ENCODE measurements at places on chromosomes 6 and 20.

DNA sequence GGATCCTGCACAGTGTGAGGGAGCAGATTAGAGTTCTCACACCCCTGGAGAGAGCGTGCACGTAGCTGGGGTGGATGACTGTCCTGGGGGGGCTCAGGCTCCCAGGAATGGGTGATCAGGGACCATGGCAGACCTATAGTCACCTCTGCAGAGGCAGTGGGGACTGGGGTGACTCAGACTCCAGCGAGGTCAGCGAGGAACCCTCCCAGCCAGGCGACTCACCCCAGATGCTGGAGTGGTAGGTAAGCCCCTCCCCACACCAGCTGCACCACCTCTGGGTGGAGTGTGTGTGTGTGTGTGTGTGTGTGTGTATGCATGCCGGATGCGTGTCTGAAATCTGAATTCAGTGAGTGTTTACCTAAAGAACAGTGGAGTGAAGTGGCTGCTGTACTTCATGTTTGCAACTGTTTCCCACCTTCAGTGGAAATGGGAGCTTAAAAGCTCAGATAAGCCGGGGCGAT is 17.4 kb upstream of the GTSF1L start:
- DNase-seq = peak; percentile 60

GRCh38 chr6:140732991-140733390 is 1358.5 kb upstream of the CITED2 start:
- no peak for DNase-seq

GRCh38 chr6:119395192-119395591 is 45.6 kb upstream of the MAN1A1 start:
- no peak for DNase-seq

- DNase-seq = no peak
Observed at GRCh38 chr6:71123051-71123450, 165.6 kb upstream of the OGFRL1 start.

GRCh38 chr6:108728826-108729225 is 119.4 kb upstream of the ARMC2 start:
- DNase-seq = no peak

DNA sequence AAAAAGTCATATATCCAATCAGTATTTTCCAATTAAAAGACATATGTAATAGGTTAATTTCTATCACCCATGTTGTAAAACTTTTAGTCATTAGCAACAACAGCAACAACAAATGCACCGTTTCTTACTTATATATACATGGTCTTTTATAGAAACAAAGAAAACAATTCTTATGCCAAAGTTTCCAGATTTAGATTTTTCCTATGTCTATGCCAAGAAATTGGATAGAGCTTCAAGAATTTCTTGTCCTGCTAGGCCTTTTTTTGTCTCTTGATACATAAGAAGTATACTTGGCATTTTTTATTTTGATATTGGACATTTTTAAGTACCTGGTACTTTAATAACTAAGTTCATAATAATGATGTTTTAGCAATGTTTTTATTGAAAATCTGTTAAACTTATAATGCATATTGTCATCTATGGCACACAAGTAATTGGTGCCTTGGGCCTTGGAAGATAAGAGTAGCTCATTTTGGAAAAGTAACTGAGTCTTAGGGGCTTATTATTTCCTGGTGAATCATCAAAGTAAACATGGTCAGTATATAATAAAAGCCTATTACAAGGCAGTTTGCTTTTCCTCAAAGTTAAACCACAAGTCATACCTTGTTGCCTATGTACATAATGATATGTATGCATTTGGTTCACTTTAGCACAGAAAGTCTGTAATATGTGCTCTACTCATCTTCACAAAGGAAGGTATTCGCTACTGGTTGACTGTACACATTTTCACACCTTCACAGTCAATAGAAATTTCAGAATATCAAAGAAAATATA is 10.1 kb upstream of the FRK start:
- DNase-seq = no peak

DNA sequence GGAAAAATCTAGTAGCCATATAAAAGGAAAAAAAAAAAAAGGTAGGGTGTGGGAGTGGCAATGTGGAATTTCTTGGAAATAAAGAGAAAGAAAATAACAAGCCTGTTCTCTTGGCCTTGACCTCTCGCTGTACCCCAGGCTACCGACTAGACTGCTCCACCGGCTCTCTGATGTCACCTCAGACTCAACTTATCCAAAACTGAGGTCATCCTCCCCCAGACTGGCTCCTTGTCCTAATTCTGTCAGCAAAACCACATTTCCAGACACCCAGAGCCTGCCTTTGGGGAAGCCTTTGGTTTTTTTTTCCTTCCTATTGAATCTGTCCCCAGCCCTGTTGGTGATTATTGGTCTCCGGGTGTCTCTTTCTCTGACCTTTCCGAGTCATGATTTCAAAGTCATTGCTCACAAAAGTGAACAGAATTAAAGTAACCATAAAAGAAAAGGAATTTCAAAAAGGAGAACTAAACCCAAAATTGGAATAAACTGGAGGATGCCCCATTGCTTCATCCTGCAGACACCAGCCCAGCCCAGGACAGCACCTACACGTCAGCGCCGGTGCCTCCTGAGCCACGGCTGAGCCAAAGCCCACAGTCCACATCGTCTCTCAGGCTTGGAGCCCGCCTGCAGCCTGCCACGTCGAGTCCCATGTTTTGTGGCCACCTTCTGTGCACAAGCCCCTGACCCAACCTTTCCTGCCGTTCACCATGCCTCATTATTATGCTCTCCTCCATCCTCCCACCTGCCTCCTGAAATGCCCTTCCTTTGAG is 170.7 kb downstream of the MYLK4 start:
- no peak for DNase-seq

- no peak for DNase-seq
Observed at GRCh38 chr20:9441948-9442347, 72.4 kb upstream of the LAMP5 start.

All from activated T-cell treated with anti-CD3 and anti-CD28 coated beads, Interleukin-2, amount 50 U/mL, for 48 hours (primary cell).